Lower leg skin (tissue), 4 donors: ENCODE measurements at places on chromosomes 12 and 14.

GRCh38 chr12:2008677-2009076 lies 4.4 kb upstream of the DCP1B start:
- DNase-seq, result no peak

GRCh38 chr14:39875028-39875427 lies 442.8 kb upstream of the FBXO33 start:
- DNase-seq, result no peak

- DNase-seq, result no peak
Measured at GRCh38 chr14:20808162-20808483, 5.5 kb upstream of the RNASE1 start.

DNA sequence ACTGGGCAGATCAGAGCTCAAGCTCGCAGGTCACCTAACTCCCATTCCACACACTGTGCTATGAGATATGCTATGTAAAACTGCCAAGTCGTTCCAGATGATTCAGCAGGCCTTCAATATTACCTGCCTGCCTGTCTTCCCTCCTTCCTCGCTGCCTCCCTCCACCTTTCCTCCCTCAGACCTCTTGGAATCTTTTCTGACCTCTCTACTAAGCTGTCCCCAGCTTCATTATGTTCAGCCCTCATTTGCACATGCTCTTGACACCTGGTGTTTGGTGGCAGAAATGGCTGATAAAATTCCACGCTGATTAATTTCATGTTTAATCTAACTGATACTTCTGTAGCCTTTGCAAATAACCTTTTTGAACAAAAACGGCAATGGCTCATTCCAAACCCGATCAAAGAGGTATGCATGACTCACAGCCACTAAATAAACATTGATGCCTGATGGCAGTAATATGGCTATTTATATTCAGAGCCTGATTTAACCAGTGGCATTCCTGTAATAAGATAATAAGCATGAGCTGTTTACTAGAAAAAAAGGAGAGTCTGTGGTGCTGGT lies 130.8 kb upstream of the EGLN3 start:
- DNase-seq, result no peak

DNA sequence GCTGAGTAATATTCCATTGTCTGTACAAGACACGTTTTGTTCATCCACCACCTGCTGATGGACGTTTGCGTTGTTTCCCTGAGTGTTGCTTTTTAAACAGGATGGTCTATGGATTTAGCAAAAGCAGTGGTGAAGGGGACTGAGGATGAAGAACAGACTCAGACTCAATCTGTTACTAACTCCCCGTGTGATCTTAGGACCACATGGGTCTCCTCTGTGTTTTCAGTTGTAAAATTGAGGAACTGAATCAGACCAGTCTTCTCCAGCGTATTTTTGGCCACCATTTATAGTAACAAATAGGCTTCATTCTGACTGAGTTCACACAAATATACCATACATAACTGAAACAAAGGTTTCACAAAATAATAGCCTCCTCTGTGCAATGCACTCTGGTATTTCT lies 85.6 kb downstream of the FOXN3 start:
- no peak for DNase-seq
